ENCODE measurements at places on chromosomes 5 and 9.

GRCh38 chr5:126647071-126647470 lies 46.3 kb downstream of the PHAX start:
- DNase-seq: no peak

DNA sequence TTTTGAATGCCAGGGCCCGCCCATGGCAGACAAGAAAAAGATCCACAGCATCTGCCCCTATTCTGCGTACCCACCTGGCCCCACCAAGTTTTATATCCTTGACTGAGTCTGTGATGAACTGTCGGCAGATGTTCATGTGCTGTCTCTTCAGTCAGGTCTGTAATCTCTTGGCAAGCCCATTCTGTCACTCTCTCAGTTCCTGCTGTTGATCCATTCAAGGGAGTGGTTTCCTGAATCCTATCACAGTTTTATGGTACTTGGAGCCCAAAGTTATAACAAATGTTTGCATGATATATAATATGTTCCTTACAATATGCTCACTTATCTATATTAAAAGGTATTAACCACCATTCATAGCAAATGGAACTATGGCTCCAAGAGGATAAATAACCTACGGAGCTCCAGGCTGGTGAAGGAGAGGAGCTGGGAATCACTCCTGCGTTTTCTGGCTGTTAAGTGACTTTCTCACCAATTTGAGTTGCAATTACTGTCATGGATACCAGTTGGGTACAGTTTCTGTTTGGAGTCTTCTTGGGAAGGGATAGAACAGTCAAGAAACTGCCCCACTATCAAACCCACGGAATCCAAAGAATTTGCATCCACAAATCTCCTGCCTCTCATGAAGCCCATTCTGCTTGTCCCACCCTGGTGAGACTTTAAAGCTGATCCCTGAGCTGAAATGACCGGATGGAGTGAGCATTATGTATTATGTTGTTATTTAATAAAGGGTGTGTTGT lies 103.4 kb upstream of the SPRY4 start:
- DNase-seq: no peak

- DNase-seq: no peak
Observed at GRCh38 chr9:136328622-136329041, 1.3 kb downstream of the GPSM1 start.

DNA sequence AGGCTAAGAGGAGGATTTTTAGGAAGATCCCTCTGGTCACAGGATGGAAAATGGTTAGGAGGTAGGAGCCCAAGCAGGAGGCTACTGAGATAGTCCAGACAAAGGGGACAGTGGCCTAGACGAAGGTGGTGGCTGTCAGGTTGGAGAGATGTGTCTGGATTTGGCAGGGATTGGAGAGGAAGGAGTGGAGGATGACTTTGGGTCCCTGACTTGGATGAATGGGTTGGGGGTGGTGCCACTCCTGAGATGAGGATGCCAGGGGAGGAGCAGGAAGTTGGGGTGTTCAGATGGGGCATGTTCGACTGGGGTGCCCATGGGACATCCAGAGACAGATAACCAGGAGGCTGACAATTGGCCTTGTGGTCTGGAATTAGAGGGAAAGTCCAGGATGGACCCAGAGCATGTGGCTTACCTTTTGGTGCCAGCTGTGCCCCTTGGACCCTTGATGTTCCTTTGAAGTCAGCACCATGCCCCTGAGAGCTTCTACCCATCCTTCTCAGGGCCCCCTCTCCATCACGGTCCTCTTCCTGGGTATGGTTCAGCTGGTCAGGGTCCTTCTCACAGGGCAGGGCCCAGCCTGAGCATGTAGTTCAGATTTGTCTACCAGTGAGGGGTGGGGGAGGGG lies 15.1 kb upstream of the IGFBPL1 start:
- no peak for DNase-seq

GRCh38 chr5:74412066-74412465 lies 228.5 kb downstream of the ENC1 start:
- DNase-seq: no peak

DNA sequence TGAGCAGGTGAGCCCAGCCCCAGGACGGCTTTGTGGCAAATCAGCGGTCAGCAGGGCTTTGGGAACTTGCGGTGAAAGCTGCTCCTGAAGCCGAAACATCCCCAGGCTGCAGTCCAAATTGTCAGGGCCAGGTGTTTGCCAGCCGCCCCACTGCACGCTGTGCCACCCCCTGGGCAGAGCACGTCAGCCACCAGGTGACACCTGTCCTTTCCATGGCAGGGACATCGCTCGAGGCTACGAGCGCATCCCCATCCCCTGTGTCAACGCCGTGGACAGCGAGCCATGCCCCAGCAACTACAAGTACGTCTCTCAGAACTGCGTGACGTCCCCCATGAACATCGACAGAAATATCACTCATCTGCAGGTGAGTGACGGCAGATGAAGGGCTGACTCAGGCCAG lies 64.4 kb upstream of the CACNA1B start:
- no peak for DNase-seq

GRCh38 chr9:34151398-34151797 lies 24.9 kb upstream of the DCAF12 start:
- no peak for DNase-seq

DNA sequence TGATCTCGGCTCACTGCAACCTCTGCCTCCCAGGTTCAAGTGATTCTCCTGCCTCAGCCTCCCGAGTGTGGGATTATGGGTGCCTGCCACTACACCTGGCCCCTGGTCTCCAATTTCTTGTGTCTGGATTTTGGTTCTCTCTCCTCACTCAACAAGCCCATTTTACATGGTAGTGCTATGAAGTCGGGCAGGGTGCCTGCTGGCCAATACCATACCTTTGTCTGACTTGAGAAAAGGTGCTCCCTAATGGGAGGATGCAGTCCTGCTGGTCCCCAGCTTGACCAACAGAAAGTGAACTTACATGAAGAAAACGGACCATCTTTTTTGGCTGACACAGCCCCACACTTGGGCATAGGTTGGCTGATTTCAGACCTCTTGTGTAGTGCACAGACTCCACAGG lies 21.6 kb upstream of the PTGS1 start:
- DNase-seq: no peak

- DNase-seq: no peak
Observed at GRCh38 chr9:125240649-125240999, 519 bp downstream of the HSPA5 start.

DNA sequence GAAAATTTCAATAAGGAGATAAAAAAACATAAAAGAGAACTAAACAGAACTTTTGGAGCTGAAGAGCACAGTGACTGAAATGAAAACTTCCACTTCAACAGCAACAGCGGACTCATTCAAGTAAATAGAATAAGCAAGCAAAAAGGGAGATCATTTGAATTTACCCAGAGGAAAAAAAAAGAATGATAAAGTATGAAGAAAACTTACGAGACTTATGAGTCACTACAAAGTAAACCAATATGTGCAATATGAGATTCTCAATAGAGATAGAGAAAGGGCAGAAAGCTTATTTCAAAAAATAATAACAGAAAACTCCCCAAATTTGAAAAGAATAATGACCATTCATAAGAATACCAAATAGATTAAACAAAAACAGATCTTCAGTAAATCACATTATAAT lies 1605.7 kb upstream of the CDH6 start:
- no peak for DNase-seq

DNA sequence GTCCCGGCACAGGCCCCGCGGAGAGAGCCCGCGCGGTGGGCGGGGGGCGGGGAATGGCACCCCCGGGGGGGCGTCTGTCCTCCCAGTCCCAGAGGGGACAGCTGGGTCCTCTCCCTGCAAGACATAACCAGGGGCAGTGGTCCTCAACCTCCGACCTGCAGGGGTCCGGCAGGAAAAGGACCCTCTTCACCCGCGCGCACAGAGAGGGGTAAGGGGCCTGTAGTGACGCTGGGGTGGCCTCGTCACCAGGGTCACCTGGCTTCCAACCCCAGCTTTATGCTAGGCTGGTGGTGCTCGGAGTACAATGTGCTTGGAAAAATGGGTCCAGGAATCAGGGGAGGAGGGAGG lies 34.2 kb downstream of the LHX2 start:
- no peak for DNase-seq

DNA sequence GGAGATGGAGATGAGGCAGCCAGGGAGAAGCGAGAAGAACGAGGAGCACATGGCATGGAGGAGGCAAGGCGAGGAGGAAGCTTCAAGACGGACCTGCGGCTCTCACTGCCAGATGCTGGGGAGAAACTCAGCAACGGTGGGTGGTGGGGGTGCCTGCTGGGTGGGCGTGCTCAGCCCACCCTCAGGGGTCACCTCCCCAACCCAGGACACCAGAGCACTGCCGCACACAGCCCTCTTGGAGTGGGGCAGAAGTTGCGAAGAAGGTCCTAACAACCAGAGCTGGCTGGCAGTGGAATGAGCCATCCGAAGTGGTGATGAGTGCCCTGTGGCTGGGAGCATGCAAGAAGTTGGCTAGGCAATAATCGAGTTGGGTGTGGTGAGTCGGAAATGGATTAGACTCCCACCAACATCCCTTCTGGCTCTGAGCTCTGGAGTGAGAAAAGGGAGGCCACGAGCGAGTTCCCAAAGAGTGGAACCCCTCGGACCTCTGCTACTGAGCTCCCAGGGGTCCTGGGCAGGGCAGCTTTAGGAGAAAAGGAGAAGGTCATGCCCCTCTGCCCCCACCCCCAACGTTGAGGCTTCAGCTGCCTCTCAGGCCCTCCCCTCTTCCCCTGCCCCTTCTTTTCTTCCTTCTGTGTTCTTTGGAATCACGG lies 212.7 kb upstream of the MVB12B start:
- DNase-seq: no peak

DNA sequence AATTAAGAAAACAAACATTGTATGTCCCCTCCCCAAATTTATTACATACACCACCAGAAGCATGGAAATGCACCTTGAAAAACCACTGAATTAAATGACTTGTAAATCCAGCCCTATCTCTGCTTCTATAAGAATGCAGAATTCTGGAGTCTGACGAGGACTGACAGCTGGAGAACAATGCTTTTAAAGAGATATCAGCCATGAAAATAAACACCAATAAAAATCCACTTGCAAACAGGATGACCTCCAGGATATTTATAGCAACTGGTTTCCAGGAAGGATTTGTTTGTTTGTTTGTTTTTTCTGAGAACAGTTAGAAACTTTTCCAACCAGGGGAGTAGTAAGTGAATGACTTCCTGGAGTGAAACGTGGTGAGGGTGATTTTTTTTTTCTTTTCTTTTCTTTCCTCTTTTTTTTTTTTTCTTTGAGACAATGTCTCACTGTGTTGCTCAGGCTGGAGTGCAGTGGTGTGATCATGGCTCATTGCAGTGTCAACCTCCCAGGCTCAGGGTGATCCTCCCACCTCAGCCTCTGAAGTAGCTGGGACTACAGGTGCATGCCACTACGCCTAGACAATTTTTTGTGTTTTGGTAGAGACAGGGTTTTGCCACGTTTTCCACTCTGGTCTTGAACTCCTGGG lies 38.7 kb upstream of the SLC36A1 start:
- no peak for DNase-seq

DNA sequence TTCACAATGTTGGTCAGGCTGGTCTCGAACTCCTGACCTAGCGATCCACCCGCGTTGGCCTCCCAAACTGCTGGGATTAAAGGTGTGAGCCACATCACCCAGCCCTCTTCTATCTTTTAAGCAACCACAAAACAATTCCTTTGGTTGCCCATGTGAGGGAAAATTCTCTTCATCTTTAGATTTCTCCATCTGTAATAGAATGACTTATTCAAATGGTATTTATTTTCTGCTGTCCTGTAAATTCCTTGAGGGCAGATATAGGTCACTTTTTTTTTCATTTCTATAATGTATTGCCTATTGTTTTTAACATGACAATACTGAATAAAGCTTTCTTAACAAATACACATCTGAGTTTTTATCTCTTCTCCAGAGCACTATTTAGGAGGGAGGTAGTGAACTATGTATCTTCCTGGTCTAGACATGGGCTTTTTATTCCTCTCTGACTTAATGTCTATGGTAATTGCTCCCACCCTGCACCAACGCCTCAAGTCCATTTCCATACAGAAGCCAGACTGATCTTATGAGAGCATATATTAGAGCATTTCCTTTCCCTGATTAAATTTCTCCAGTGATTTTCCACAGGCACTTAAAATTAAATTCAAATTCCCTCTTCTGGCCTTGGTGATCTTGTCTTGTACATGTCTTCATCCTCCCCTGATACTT lies 595.6 kb downstream of the CAAP1 start:
- no peak for DNase-seq

GRCh38 chr5:96756985-96757384 lies 50.8 kb downstream of the ERAP1 start:
- DNase-seq: no peak

DNA sequence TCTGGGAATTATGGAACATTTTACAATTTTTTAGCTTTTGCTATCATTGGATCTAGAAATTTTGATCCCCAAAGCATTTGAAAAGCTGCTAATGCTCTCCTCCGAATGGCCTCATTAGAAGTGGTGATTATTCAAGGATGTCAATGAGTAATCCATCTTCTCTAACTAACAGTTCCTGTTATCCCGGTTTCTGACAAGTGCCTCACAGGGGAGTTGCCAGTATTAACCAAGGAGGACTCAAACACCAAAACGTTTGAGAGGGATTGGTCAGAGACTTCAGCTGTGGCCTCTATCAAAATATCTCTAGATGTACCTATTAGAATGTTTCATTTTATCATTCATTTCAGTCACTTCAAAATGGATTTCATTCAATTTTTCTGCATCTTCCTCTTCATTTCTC lies 208.3 kb upstream of the ITGA1 start:
- DNase-seq: no peak

DNA sequence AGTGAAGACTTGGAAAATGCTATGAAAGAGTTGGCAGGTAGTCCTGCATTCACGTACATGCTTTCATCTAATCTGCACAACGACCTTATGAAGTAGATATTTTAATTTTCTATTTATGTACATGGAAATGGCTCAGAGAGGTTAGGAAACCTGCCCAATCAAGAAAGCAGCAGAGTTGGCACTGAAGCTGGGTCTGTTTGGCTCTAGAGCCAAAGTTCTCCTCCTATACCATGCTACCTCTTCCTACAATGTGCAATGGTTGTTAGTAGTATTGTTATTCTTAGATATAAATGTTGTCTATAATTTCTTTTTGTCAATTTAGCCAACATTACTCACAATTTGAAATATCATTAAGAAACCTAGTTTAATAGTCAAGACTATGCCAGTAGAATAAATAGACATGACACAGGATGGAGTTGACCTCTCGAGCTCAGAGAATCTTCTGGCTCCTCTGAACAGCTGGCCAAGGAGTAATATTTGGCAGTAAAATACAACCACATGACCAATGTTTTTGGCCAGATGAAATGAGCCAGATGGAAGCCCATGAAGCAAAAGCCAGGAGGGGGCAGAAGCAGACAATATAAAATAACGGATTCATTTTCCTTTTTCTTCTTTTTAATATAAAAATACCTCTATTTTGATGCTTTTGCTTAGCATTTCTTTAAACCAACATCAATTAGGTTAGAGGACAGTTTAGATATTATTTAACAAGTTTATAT lies 542.3 kb downstream of the PDE4D start:
- no peak for DNase-seq

- no peak for DNase-seq
Observed at GRCh38 chr5:133029416-133029815, 3.1 kb upstream of the ZCCHC10 start.
